Fibroblast of the aortic adventitia (primary cell): ENCODE measurements at places on chromosomes 6 and 20. TPM values are rescaled to one million over a fixed set of nuclear protein-coding genes. Genes with fewer than 3 reads are reported as not detected.

KAT14 gene
- total RNA-seq: 18.2 and 30.7 TPM in 2 replicates

ZNF318 gene
- total RNA-seq: 14.2 and 19.6 TPM in 2 replicates

FNDC11 gene
- total RNA-seq: 0.25 and 0.45 TPM in 2 replicates

NFATC2 gene
- total RNA-seq: 0.36 and 0.41 TPM in 2 replicates

- no peak for DNase-seq
Measured at GRCh38 chr6:43836507-43837240, 66.7 kb downstream of the VEGFA start.

DNA sequence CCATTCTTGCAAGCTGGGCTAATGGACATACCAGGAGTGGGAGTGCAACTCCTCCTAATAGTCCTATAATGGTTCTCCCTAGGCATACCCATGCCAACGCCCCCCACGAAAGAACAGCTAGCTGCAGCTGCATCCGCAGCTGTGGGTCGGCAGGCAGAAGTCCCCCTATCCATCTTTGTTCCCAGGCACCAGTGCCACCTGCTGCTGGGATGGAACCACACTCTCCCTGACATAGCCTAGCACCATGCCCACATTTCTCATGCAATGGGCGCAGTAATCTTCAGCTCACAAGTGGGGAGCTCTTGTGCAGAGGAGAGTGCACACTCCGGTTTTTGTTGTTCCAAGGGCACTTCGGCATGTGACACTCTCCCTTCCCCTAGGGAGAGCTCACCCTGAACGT lies 567.8 kb downstream of the GRIK2 start:
- DNase-seq: no peak

DNA sequence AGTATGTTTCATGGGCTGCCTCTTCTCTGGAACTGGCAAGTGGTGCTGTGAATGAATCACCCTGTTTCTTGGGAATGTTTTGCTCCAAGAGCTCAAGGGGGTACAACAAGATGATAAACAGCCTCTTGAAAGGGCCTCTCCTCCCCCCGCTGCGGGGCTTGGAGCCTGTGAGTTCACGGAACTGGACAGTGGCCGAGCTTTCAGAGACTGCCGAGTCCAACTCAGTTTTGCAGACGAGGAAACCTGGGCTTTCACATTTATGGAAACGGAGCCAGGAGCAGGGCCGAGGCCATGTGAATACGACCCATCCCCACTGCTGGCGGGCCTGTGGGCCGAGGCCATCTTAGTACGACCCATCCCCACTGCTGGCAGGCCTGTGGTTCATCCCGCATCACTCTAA lies 18.2 kb upstream of the SRC start:
- DNase-seq: peak; percentile 95

DNA sequence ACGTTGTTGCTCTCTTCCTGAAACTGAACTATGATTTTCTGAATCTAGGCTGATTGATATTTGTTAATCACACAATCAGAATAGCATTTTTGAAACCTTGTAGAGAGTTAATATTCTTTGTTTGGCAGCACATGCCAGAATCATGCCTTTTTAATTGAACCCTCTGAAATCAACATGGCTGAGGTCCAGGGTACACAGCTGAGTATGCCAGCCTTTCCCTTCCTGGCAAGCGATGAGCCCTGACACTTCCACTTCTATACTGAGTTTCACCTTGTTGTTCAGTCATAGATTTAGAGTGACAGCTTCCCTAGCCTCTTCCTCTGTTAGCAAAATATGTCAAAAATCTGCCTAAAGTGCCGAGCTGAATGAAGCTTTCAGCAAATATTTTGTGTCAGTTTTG lies 6.8 kb downstream of the HDDC2 start:
- no peak for DNase-seq
